ENCODE measurements at places on chromosomes 1 and 21. TPM values are rescaled to one million over a fixed set of nuclear protein-coding genes. Genes with fewer than 3 reads are reported as not detected.

DNA sequence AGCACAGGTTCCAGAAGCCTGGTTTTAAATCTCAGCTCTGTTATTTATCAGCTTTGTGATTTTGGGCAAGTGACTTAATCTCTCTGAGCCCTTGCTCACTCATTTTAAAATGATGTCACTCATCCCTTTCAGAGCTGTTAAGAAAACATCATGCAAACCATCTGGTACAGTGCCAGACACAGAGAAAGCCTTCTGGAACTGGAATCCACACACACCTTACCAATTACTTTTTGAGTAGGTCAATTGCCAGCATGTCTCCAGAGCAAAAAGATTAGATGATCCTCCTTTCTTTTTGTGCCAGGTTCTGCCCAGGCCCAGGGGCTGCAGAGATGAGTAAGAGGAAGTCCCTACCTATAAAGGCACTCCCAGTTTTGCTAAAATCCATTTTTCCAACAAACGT, 61.3 kb downstream of the ROR1 start:
- H3K27me3 ChIP-seq = no peaks in the 10 kb centered on the region
- H3K4me3 ChIP-seq = no peak overlapping the region
- H3K36me3 ChIP-seq = no peaks in the 10 kb centered on the region
- DNase-seq = no peak

GRCh38 chr1:117563492-117563875, 42.4 kb upstream of the TENT5C start:
- H3K27ac ChIP-seq = no peak overlapping the region
- H3K36me3 ChIP-seq = no peaks in the 10 kb centered on the region
- H3K27me3 ChIP-seq = no peaks in the 10 kb centered on the region
- DNase-seq = no peak
- H3K4me1 ChIP-seq = no peaks in the 10 kb centered on the region
- no peak overlapping the region for H3K4me3 ChIP-seq

Gene C8A
- not detected for total RNA-seq

Gene KRTAP13-2
- not detected for total RNA-seq

DNA sequence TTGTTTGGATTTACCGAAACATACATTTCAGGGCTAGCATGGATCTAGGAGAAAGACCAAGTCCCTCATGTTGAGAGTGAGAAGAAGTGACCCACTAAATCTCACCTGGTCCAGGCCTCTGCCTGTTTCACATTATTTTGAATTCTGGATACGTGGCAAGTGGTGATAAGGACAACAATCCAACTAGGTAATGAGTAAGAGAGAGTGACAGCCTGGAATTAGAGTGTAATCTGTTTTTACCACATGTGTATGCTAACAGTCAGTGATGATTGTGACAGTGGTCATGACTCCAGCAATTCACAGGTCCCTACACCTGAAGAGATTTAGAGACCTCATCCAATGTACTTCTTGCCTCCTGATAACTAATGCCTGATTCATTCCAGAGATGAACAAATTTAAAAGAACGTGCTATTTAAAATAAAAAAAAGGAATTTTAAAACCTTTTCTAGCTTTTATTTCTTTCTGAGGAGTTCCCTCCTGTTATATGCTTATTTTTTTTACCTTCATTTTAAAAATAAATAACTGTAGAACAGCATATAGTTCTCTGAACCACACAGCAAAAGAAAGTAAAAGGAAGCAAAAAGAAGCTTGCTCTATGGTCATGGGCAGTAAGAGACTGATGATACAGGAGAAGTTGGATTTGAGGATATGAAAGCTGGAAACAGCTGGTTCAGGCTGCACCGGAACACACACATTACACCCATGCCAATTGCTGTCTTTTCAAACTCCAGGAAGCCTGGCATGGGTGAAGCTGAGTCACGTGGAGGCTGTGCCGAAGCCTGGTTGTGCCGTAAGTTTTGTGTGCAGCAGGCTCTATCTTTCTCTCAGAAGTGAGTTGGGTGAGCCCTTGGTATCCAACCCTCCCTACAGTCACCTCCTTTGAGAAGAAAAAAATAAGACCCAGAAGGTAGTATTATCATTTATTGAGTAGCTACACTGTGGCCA, 14.7 kb downstream of the C1orf116 start:
- H3K4me3 ChIP-seq = no peak overlapping the region
- no peak overlapping the region for H3K27ac ChIP-seq
- no peaks in the 10 kb centered on the region for H3K27me3 ChIP-seq
- H3K36me3 ChIP-seq = no peaks in the 10 kb centered on the region
- DNase-seq = no peak

- no peaks in the 10 kb centered on the region for H3K4me1 ChIP-seq
- H3K27me3 ChIP-seq = no peaks in the 10 kb centered on the region
- no peaks in the 10 kb centered on the region for H3K36me3 ChIP-seq
- no peak for DNase-seq
- H3K4me3 ChIP-seq = no peak overlapping the region
- H3K27ac ChIP-seq = no peak overlapping the region
Measured at GRCh38 chr21:30444204-30444603, 4.1 kb downstream of the KRTAP15-1 start.

DNA sequence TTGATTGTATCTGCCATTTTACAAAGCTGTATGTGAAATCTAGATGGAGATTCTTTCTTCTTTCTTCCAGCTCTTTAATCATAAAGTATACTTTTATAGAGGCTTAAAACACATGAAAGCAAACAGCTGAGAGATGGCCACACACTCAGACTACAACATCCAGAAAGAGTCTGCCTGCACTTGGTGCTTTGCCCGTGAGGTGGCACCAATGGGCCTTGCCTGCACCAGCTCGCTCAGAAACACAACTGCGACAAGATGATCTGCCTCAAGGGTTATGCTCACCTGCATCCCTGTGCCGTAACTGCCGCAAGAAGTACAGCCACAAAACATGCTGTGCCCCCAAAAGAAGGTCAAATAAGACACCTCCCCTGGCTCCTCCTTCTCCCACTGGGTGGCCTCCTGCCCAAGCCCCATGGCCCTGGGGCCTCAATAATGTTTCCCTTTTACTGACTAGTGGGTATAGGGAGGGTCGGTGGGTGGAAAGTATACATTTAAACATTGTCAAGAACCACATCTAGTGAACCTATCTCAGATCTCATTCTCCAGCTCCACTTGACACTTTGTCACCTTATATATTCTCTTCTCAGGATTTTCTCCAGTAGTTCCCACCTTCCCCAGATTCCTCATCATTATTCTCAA, 66.7 kb upstream of the ANGPTL3 start:
- no peak overlapping the region for H3K27ac ChIP-seq
- no peak for DNase-seq
- no peaks in the 10 kb centered on the region for H3K27me3 ChIP-seq
- H3K4me1 ChIP-seq = no peaks in the 10 kb centered on the region

- H3K4me3 ChIP-seq = no peak overlapping the region
- no peaks in the 10 kb centered on the region for H3K36me3 ChIP-seq
- no peaks in the 10 kb centered on the region for H3K4me1 ChIP-seq
- H3K27ac ChIP-seq = no peak overlapping the region
- no peak for DNase-seq
Measured at GRCh38 chr21:30044447-30045064, 104.8 kb upstream of the GRIK1 start.

Gene FCRL2
- not detected for total RNA-seq
